ENCODE measurements at places on chromosomes 16 and 17.
A peak's percentile ranks its signal among the peaks of the same experiment; 100 is the strongest.

DNA sequence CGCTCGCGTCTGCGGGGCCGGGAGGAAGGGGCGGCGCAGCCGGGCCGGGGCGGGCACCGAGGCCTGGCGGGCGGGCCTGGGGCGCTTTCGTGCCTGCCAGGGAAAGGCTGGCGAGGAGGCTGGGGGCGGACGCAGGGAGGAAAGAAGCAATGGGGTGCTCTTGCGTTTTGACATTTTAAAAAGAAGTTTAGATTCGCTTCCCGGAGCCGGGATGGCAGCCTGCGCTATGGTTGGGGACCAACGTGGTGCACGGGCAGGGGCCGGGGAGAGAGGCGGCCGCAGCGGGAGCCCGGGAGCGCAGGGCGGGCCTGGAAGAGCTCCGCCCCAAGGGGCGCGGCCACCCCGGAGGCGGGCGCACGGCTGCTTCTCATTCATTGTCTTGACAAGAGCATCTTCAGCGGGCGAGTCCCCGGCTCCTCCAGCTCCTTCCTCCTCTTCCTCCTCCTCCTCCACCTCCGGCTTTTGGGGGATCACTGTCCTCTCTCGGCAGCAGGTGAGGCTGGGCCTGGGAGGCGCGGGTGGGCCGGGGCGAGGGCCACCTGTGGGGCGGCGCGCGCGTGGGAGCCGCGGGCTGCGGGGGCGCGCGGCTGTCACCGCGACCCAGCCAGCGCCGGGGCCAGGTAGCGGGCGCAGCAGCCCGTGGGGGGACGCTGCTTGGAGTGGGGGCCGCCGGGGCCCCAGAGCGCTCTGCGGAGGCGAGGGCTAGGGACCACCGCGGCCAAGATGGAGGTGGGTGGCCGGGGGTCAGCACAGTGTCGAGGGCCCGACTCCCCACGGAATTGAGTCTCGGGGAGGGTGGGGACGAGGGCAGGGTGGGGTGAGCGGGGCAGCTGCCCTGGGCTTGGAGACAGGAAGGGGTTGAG is at the start of gene CORO1A:
Gene CORO1A (plus strand): TSS at position 370 of the 863 bp plus-strand sequence. CDS start 1,608 bp downstream, outside the sequence.
- DNase-seq: peak; percentile 82

DNA sequence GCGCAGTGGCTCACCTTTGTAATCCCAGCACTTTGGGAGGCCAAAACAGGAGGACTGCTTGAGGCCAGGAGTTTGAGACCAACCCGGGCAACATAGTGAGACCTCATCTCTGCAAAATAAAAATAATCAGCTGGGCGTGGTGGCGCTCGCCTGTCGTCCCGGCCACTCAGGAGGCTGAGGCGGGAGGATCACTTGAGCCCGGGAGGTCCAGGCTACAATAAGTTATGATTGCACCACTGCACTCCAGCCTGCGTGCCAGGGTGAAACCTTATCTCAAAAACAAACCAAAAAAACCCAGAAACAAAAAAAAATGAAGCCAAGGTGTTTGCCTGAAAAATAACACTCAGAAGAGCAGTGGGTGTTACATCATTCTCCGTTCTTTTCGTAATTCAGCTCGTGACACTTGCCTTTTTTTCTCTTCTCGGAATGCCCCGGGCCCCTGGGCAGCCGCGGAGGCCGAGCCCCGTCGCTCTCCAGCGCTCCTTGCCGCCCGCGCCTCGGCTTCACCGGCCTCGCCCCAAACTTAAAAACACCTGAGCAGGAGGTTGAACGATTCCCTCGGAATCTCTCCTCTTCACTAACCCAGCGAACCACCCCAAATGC is 17.0 kb downstream of the PRCD start:
- peak; percentile 29 for DNase-seq

GRCh38 chr16:588639-588888 is 1.3 kb upstream of the RAB40C start:
- peak; percentile 57 for DNase-seq

- no peak for DNase-seq
These were observed 6.8 kb downstream of the PPP4C start for GRCh38 chr16:30082545-30083090.

DNA sequence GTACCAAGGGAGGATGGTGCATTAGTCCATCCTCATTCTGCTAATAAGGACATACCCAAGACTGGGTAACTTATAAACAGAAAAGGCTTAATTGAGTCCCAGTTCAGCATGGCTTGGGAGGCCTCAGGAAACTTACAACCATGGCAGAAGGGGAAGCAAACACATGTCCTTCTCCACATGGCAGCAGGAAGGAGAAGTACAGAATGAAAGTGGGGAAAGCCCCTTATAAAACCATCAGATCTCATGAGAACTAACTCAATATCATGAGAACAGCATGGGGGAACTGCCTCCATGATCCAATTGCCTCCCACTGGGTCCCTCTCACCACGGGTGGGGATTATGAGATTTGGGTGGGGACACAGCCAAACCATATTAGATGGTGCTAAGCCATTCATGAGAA is 84.5 kb downstream of the SEC14L1 start:
- DNase-seq: no peak

- no peak for DNase-seq
These were observed 2.3 kb downstream of the TOP2A start for GRCh38 chr17:40415390-40415789.

DNA sequence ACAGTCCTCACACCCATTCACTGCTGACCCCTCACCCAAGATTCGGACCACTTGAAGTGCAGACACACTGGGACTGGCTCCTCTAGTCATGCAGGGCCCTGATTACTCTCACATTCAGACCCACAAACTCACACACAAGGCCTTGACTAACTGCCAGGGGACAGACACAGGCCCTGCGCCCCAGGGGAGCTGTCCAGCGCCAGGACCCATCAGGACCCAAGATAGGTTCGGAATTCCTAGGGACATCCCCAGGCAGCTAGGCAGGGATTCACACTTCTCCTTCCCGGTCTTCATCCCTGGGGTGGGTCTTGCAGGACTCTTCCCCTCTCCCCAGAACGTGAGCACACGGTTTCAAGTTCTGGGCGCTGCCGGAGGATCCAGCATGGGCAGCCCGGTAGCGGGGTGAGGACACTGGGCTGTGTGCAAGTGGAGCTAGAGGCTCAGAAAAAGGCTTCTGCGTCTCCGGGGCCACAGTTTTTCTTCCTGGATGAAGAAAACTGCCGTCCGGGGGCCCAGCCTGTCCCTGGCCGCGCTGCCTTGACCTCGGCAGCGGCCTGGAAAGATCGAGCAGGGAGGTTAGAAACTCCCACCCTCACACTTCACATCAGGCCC is 1.6 kb downstream of the SEZ6 start:
- no peak for DNase-seq

GRCh38 chr16:56245197-56245596 is 53.9 kb downstream of the GNAO1 start:
- DNase-seq: no peak

DNA sequence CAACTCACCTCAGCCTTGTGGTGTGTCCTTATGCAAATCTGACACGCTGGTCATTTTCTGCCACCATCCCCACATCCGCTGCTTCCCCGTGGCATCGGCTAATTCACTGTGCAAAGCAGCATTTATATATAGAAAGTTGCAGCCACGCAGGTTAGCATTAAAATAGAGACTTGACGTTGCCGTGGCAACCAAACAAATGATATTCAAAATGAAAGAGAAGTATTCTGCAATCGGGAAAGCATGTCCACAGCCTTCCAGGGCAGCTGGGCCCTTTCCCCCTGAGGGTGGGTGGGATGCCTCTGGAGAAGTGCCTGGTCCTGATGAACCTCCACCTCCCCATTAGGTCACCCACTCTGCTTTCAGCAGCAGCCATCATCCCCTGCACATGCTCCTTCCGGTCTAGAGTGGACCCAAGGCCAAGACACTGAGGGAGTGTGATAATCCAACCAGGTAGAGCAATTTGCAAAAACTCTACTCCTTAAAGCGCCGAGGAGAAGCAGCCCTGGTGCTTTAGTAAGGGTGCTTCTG is 138.7 kb downstream of the GAS7 start:
- DNase-seq: no peak

DNA sequence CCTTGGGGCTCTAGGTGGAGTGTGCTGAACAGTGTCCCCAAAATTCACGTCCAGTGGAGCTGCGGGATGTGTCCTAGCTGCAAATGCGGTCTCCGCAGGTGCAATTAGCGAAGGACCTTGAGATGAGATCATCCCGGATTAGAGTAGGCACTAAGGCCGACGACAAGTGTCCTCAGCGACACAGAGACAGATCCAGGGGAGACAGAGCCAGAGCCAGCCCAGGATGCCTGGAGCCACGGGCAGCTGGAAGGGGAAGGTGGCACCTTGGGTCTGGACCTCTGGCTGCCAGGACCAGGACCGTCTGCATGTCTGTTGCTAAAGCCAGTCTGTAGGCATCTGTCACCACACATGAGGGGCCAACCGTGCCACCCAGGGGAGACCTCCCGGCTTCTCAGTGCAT is 24.5 kb downstream of the SLC7A5 start:
- no peak for DNase-seq

DNA sequence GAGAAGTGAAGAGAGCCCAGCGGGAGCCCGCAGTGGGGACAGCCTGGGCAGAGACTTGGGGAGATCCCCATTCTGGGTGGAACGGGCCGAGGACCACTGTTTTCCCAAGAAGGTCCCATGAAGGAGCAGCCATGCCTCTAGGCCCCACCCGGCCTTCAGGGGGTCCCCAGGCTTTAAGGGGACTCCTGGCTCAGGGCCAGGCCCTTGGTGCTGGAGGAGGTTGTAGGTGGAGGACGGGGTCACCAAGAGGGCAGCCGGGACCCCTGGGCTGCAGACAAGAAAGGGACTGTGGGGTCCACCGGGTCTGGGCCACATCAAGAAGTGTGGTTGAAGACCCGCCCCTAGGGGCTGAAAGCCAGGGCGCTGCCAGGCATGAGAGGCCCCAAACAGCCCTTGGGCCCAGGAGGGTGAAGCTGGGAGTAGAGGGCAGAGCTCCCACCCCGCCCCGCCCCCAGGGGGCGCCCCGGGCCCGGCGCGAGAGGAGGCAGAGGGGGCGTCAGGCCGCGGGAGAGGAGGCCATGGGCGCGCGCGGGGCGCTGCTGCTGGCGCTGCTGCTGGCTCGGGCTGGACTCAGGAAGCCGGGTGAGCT is at the start of gene PRSS21:
Gene PRSS21 (plus strand): TSS at position 487 of the 589 bp plus-strand sequence. CDS start 32 bp downstream, at position 519.
- peak; percentile 9 for DNase-seq

Data from activated T-helper 1 cell treated with anti-CD3 and anti-CD28 coated beads, Interleukin-12 subunit alpha, Interleukin-12 subunit beta, Interleukin-2, Interleukin-4 antibody, amounts not matched to agents 30 ng/mL and 10 ng/mL and 1 ng/mL, durations not matched to agents 14 hours and 24 hours and 36 hours (primary cell).